NCI-H187 (cell line): ENCODE measurements at places on chromosomes 6 and 20.

- no peak for DNase-seq
Measured at GRCh38 chr6:56318851-56319250, 71.5 kb upstream of the COL21A1 start.

GRCh38 chr6:7781240-7781639, 55.3 kb downstream of the BMP6 start:
- no peak for DNase-seq

DNA sequence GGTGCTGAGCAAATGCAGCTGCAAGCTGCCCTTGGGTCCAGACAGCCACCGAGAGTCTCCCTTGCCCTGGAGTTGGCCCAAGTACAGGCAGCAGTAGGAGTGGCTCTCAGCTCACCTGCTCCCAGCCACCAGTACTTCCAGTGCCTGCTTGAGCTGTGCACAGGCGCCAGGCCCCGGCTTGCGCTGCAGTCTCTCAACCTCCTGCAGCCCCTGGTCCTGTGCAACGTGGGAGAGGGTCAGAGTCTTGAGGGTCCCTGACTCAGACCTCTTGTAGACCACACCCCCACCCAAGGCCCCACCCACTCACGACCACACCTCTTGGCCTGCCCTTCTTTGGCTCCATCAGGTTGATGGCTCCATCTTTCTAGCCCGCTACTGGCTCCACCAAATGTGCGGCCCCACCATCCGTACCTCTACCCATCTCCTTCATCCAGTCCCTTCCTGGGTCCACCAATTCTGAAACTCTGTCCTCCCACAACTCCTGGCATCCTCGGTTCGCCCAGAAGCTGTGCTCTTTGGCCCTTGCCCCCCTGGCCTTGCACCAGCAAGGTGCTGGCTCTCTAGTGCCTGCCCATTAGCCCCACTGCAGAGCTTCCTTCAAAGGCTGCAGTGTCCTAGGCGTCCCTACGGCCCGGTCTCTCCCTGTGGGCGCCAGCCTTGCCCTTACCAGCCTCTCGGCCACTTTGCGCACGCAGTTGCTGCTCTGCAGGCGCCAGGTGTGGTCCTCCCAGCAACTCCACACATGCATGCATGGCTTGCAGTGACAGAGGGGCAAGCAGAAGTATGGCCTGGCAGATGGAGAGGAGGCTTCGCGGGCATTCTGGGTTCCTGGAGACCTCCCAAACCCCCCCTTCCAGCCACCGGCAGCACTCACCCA, 16.5 kb upstream of the SPAG4 start:
- DNase-seq, result no peak

- no peak for DNase-seq
Measured at GRCh38 chr6:23199541-23199940, 630.2 kb downstream of the HDGFL1 start.

DNA sequence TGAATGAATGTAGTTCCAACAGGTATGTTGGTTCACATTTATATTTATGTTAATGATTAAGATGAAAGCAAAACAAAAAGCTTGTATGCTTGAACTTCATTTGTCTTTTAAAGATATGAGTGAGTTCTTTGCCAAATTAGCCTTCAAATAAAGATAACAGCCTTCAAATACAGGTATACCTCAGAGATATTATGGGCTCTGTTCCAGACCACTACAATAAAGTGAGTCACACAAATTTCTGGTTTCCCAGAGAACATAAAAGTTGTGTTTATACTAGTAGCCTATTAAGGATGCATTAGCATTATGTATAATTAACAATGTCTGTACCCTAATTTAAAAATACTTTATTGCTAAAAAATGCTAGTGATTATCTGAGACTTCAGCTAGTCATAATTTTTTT, 245.3 kb upstream of the MAN1A1 start:
- no peak for DNase-seq

DNA sequence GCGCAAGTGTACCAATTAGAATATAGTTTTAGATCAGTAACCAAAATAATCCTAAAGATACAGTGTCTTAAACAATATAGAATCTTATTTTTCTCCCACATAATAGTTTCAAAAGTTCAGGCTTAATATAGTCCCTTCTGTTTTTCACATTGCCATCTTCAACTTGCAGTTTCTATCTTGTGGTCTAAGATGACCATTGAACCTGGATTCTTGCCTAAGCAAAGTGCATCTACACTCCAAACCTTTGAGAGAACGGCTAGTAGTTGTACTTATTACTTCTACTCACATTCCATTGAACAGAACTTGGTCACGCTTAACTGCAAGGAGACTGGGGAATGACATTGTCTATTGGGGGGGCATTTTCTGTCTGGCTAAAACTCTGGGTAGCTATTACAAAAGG, 373.0 kb downstream of the LMBRD1 start:
- no peak for DNase-seq

DNA sequence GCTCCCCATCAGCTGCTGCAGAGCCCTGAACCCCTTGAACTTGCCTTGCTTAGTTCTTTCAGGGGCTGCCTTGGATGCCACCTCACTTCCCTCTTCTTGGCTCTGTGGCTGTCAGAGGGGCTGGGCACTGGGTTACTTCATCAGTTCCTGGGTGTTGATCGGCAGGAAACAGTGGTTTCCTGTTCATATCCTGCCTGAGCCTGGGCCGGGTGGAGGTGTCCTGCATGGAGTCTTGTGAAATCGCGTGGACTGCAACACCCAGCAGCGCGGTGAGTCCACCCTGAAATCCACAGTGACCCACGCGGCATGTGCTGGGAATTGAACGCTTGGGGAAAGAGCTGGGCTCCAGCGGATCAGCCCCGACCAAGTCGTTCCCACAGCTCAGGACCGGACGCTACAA, 97.5 kb downstream of the CDH26 start:
- no peak for DNase-seq

GRCh38 chr20:63682384-63683139, 13.9 kb upstream of the TNFRSF6B start:
- DNase-seq, result no peak

DNA sequence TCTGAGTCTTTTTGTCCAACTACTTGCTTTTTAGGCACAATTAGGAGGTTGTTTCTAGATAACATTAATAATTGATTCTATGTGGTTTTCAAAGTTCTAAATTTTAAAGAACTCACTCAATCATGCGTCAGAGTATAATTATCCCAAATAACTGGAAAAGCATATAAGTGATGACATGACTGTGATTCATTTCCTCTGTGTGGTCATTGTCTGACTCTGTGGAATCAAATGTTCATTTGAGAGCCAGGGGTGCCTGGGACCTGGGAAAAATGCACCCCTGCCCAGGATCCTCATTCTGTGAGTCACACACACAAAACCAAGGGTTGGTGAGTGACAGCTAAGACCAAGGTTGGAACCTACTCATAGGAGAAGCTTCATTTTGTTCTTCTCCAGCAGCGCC, 127.1 kb upstream of the MLIP start:
- no peak for DNase-seq

GRCh38 chr6:127160484-127160883, 42.0 kb downstream of the RSPO3 start:
- DNase-seq, result no peak

- DNase-seq, result no peak
Measured at GRCh38 chr6:40755749-40756452, 168.7 kb upstream of the LRFN2 start.

- no peak for DNase-seq
Measured at GRCh38 chr6:116443105-116443504, 18.1 kb upstream of the CALHM6 start.

DNA sequence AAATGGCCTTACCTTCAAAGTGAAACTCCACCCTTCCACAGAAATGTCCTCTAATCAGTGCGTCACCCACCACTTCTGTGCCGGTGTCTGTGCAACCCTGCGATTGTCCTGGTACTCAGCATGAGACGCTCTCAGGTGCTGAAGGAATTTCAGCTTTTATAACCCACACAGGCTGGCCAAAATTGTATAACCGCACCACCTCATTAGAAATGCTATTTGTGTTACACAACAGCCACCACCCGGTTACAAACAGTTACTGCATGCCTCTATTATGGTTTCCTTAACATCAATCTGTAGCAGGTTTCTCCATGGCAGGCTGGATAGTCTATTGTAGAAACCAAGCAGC, 51.5 kb downstream of the SLC23A2 start:
- DNase-seq, result no peak

GRCh38 chr20:61692479-61692878, 373.2 kb downstream of the TAF4 start:
- DNase-seq, result no peak

DNA sequence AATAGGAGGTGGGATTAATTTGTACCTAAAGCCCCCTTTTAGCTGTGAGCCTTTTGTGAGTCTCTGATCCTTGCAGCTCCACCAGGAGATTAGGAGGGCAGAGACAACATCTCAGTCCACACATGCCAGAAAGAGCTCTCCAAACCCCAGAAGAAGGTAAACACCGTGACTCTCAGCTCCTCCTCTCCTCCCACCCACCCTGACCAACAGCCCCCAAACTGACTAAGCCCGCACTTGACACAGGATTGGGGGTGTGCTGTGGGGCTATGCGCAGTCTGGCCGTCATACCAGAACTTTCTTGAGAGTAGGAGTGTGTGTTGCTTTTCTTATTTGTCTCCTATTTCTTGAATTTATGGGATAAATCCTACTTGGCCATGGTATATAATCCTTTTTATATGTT, 164.7 kb upstream of the SNX9 start:
- DNase-seq, result no peak

DNA sequence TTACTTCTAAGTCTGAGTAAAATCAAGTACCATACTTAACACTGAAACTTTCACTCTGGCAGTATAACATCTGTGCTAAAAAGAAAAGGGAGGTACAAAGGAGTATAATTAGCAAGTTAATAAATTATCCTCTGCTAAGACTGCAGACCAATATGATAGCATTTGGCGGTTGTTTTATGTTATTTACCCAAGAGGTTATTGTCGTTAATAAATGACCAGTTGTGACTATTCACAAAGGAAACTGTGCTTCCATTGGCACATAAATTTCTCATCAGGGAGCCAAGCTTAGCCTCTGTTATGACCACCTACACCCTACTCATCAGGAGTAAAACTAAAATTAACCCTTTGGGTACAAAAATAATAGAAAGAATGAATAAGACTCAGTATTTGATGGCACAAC, 86.5 kb downstream of the CRYBG1 start:
- DNase-seq, result no peak

DNA sequence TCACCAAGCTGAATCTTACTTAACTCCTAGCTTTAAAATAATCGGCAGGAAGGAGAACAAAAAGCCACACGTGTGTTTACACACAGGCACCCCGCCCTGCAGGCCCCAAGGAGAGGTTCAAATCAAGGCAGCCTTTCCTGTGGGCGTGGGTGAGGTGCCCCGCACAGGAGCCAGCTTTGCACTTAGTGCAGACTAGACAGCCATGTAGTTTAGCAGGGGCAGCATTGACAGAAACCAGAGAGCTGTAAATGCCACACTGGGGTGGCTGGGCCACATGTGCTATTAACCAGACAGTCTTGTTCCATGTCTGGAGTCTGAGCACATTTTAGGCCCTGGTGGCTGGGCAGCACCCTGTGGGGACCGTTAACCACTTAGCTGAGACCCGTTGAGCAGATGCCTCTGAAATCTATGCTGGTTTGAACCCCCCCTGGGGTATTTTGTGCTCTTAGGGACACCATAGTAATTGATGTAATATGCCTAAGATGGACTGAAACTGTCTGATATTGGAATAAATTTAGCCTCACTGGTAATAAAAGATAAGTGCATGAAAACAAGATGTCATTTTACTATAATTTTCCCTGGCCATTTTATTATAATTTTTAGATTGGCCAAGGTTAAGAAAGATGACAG, 106.4 kb upstream of the KCNG1 start:
- no peak for DNase-seq

- no peak for DNase-seq
Measured at GRCh38 chr6:146315381-146316174, 228.1 kb upstream of the RAB32 start.

- DNase-seq, result no peak
Measured at GRCh38 chr6:139547122-139547776, 172.8 kb upstream of the CITED2 start.

DNA sequence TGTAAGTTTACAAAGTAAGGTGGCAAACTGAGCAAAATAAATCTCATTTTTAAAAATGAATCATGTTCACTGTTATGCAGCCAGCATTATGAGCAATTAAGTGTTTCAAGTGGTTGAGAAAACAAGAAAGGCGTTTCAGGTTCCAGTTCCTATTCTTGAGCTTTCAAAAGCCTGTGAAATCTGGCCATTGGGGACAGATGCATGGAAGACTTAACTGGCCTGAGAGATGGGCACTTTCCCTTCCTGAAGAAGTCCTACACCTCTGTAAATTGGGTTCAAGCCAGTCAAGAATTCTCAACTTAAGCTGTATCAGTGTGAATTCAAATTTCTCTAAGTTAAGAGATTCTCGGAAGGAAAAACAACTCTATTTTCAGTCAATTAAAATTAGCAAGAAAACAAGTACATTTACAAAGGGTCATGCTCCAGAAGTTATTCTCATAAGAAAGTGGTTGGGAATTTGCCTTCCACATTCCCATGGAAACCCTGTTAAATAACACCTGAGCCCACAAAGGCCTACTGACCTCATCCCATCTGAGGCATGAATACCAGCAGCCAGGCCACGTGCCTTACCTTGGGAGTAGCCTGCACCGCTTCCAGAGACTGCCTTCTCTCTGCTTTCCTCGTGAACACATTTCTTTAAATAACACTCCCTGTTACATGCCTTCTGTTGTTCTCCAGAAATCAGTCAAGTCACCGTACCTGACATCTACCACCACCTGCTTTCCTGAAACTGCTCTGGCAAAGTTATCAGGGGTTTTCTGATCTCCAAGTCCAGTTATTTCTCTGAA, 19.4 kb downstream of the MAP3K5 start:
- DNase-seq, result no peak

DNA sequence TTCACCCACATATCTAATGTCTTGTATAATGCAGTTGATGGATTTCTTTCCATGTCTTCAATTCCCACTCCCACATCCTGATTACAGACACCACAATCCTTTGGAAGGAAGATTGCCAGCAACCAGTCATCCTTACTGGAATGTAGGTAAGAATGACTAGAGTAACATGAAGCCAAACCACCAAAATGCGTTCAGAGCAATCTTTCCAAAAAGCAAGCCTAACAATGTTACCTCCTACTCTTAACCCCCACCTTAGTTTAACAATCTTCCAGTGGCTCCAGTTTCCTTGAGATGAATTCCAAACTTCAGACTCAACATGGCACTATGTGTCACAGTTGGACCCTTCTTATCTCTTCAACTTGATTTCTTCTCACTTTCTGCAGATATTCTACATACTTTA, 685.6 kb downstream of the DOK5 start:
- no peak for DNase-seq

GRCh38 chr6:103193413-103193812, 1666.3 kb downstream of the HACE1 start:
- DNase-seq, result no peak

DNA sequence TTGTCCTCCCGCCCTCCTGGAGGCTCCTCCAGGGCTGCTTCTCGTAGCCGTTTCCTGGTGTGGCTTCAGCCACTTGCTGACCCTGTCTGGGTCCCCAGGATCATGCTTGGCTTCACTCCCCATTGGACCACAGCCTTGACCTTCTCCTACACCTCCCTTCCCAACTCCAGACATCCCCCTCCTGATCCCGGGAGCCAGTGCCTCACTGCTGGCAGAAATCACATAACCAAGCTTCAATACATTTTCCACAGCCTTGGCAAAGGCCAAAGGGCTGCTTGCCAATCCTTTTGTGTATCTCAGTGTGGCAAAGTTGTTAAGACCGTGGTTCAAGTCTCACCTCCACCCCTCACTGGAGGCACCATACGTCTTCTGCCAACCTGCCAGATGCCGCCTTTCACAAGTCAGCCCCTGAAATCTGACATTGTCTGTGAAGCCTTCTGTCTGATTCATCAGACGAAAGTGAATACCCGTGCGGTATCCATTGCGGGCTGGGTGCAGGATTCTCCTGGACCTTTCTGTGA, 60.1 kb downstream of the PHACTR3 start:
- no peak for DNase-seq

GRCh38 chr6:46014046-46014445, 1.6 kb downstream of the CLIC5 start:
- no peak for DNase-seq
